ENCODE measurements at places on chromosomes 1 and 21. TPM values are rescaled to one million over a fixed set of nuclear protein-coding genes. Genes with fewer than 3 reads are reported as not detected.

The NES gene
- 158 TPM for total RNA-seq

The C1QC gene
- total RNA-seq: 0.31 TPM

The MROH9 gene
- not detected for total RNA-seq

The LAMC2 gene
- total RNA-seq: 1.0 TPM

The GBP3 gene
- total RNA-seq: 0.14 TPM

The DCDC2B gene
- total RNA-seq: 1.6 TPM

The TTC34 gene
- total RNA-seq: 0.25 TPM

The LHX8 gene
- 0.39 TPM for total RNA-seq

The COL6A2 gene
- 4.2 TPM for total RNA-seq

The SPRR2G gene
- not detected for total RNA-seq

DNA sequence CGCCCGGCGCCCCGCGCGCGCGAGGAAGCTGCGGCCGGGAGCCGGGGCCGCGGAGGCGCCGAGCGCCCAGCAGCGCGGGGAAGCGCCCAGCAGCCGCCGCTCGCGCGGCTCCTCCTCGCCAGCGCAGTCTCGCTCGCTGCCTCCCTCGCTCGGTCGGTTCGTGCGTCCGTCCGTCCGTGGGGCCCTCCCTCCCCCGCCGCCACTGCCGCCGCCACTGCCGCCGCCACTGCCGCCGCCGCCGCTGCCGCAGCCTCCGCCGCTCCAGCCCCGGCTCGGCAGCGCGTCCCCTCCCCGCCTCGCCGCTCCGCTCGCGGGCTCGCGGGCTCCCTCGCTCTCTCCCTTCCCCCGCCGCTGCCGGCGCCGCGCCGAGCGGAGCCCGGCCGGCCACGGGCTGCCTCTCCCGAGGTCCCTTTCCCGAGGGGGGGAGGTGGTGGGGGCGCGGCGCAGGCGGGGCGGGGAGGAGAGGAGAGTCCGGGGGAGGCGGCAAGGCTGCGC lies at the start of gene KCND3:
Gene KCND3, minus strand, starts transcription at position 138 of the 495 bp plus-strand sequence.
- peak; percentile 62 for ATAC-seq

DNA sequence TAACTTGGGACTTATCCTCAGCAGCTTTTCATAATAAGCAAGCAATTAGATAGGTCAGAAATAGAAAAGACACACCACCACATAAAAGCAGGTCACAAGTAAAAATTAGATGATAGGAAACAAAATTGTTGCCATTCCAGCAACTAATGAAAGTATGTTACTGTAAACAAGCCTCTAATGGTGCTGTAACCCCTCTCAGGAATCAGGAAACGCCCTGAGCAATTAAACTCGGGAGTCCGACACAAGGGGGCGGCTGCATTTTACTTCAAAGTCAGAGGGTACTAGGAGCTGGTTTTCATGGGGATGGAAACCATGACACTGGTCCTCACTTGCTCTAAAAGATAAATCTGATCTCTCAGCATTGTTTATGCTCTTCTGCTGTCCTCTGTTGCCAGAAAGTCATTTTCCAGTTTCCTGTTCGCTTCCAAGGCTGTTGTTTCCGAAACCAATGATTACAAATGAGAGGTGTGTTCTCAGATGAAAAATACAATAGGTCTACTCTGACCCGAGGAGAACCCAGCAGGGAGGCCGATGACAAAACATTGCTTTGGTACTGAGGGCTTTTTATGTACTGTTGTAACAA lies 93.4 kb downstream of the TGFBR3 start:
- no peak for ATAC-seq

DNA sequence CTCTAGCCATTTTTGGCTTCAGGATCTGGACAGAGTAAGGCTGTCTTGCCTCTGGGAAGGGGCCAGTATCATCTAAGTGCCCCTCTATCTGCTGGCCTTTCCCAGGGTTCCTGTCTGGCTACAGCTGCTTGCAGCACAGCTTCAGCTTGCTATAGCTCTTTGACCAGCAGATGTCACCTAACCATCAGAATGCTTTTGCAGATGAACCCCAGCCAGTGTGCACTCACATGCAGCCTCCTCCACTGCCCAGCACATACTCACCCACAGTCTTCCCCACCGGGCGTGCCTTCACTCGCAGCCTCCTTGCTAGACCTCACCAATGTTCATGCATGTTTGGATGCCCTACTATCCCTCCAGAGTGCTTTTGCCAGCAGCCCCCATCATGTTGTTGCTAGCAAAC lies 769.0 kb downstream of the BRINP3 start:
- ATAC-seq: no peak

DNA sequence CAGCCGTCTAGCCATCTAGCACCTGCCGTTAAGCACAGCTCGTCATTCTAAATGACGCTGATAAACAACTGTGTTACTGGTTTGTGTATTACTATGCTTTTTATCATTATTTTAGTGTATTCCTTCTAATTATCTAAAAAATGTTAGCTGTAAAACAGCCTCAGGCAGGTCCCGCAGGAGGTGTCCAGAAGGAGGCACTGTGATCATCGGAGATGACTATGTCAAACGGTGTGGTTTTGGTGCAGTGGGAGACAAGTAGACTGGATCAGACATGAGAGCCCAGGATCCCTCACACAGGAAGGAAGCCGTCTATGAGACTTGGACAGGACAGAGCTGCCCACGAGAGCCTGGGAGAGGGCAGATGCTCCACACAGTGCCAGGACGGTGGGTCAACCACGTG lies 55.3 kb upstream of the COL6A1 start:
- no peak for ATAC-seq

DNA sequence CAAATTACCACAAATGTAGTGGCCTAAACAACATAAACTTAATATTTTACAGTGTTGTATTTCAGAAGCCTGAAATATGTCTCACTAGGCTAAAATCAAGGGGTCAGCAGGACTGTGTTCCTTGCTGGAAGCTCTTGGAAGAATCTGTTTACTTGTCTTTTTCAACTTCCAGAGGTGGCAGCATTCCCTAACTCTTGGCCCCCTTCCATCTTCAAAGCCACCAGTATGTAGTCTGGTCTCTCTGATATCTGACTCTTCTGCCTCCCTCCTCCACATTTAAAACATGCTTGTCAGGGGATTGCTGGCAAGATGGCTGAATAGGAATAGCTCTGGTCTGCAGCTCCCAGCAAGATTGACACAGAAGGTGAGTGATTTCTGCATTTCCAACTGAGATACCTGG lies 567.5 kb downstream of the PLA2G4A start:
- ATAC-seq: no peak

GRCh38 chr1:228986093-228986904 lies 251.0 kb downstream of the RHOU start:
- no peak for ATAC-seq

DNA sequence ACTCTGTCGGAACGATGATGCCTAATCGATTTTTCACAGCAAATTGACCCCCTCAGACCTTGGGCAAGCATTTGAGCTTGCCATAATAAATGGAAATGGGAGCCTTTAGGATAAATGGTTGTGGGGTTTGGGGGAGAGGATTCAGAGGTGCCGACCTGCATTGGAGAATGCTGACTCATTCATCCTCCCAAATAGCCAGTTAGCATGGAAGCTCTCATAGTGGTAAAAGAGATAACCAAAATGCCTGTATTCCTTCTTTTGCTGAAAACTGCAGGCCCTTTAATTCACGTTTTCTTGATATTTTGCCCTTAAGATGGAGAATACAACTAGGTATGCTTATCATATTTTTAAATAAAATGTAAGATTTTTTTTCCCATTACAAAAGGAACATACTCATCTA lies 392.6 kb upstream of the DEPDC1 start:
- ATAC-seq: no peak

- ATAC-seq: no peak
Measured at GRCh38 chr1:65011983-65012382, 45.6 kb upstream of the JAK1 start.

GRCh38 chr1:58971629-58972140 lies 187.8 kb upstream of the JUN start:
- ATAC-seq: no peak

Measured in motor neuron (in vitro differentiated cells).